ENCODE measurements at places on chromosomes 5 and 9.
A peak's percentile ranks its signal among the peaks of the same experiment; 100 is the strongest.

DNA sequence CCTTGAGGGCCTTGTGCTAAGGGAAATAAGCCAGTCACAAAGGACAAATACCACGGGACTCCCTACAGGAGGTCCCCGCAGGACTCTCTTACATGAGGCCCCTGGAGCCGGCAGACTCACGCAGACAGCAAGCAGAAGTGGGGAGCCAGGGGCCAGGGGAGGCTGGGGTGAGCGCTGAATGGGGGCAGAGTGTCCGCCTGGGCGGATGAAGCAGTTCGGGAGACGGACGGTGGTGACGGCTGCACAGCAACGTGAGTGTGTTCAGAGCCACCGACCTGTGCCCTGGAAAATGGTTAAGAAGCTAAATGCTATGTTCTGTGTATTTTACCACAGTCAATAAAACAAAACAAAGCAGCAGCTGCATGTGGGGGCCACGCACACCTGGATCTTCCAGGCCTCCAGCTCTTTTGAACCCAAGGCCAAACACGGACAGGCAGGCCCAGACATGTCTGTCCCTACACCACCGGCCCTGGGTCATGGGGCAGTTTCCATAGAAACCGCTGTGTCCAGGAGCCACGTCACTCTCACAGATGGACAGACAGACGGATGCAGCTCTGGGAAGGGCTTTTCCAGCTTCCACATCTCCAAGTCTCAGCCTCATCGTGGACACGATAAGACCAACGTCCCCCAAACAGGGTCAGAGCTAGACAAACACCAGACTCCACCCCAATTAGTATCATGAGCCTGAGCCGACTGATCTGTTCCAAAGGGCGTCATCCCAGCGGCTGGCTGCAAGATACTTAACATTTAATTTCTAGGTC is 103.9 kb downstream of the VAV2 start:
- DNase-seq: no peak

GRCh38 chr9:77893706-77894105 is 137.9 kb downstream of the GNAQ start:
- no peak for DNase-seq

DNA sequence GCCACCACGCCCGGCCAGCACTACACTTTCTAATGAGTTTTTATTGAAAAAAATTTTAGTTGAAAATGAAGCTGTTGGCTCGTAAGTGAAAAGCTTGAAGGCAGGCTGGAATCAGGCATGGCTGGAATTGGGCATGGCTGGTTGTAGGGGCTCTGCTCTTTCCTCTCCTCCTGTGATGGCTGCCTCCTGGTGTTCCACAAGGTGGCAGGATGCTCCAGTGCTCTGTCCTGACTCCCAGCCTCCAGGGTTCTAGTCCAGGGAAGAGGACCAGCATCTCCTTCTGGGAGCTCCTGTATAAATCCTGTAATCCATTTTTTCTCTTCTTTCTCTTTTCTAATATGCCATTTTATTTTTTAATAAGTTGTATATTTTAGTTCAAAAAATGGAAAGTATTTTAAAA is 57.2 kb upstream of the DHFR start:
- peak; percentile 13 for DNase-seq

DNA sequence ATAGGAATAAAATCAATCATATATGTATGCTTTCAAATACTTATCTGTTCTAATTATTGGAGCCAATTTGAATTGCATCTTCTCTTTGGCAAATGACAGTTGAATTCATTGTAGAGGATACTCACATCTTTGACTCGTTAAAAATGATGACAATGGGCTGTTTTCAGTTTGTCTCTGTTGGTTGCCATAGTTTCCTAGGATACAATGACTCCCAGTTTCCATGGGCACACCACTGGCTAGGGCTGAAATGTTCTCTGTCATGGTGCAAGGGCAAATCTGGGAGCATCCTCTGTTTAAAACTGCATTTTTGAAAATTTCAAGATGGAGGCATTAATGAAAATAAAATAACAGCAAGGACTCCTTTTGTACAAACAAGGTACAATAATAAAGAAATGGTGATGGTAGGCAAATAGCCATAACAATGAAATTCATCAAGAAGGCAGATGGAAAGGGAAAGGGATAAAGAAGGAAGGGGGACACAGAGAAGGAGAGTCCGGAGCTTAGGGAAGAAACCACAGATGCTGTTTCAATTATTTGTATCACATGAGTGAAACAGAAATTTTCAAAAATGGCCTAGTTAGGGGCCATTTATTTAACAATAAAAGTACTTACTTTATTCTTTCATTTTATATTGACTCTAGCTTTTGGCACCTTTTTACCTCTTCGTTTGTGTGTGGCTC is 378.8 kb upstream of the SEMA6A start:
- no peak for DNase-seq

DNA sequence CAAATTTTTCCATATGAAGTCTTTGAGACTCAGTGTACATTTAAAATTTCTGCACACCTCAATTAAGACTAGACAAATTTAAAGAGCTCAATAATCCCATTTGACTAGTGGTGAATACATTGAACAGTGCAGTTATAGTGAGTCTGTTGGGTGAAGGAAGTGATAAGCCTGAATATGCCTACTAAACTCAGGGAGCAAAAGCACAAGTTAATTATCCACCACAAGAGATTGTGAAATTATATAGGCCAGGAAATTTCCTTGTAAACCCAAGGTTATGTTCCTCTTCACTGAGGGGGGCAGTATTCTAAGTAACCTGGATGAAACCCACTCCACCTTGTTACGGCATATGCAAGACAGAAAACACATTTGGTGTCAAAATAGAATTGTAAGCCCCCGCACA is 612.9 kb upstream of the DAB2 start:
- no peak for DNase-seq

GRCh38 chr9:106035806-106036205 is 341.5 kb downstream of the TMEM38B start:
- no peak for DNase-seq

- DNase-seq: no peak
These were observed 284.2 kb downstream of the NSG2 start for GRCh38 chr5:174329738-174330137.

- no peak for DNase-seq
These were observed 116.6 kb downstream of the KLHL3 start for GRCh38 chr5:137619191-137619870.

- no peak for DNase-seq
These were observed 899.9 kb downstream of the TAF11L14 start for GRCh38 chr5:18534119-18534518.

DNA sequence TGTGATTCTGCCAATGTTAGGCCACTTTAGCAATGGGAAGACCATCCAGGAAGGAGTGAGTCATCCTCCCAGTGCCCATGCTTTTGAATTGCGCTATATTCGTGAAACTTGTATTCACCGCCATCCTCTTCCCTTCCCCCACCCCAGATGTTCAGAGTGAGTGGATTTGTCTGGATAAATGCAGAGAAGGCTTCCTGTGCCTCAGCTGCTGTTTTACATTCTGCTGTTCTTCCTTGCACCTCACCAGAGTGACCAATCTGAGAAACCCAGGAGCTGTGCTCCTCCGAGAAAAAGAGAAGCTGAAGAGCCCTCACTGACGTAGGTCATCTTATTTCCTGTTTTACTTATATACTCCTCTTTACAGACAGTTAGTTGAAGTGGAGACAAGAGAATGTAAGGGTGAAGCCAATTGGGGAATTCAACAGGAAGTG is 24.6 kb upstream of the SVEP1 start:
- no peak for DNase-seq

- DNase-seq: no peak
These were observed 52.6 kb upstream of the TCERG1 start for GRCh38 chr5:146394486-146394885.

DNA sequence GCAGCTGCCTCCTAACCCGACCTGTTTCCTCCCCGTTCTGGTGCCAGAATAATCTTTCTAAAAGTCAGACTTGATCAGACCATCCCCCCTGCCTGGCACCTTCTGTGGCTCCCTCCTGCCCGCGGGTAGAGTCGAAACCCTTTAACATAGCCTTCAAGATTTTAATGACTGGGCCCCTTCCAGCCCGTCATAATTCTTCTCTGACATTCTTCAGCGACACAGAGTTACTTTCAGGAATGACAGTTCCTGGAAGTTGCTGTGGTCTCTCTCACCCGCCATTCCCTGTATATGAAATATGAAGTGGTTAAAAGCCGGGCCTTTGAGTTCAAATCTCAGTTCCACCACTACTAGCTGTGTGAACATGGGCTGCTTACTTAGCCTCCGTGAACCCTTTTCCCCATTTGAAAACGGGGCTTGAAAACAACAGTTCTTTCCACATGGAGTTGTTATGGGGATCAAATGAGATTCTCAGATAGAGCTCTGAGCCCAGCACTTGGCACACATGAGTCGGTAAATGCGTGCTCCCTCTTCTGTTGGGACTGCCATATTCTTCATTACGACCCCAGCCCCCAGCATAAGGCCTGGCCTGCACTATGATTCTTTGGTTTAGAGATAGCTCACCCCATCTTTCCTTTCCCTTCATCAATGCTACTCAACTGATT is 737 bp downstream of the NANS start:
- no peak for DNase-seq

- peak; percentile 79 for DNase-seq
These were observed 19.8 kb downstream of the TRIP13 start for GRCh38 chr5:912280-913091.
